ENCODE measurements at places on chromosomes 16 and 17.

GRCh38 chr16:21611198-21611555, 11.8 kb downstream of the METTL9 start:
- DNase-seq: no peak

GRCh38 chr17:72724267-72724666, 368.2 kb downstream of the SLC39A11 start:
- no peak for DNase-seq

- DNase-seq: no peak
Measured at GRCh38 chr16:11233727-11234376, 22.2 kb downstream of the SOCS1 start.

DNA sequence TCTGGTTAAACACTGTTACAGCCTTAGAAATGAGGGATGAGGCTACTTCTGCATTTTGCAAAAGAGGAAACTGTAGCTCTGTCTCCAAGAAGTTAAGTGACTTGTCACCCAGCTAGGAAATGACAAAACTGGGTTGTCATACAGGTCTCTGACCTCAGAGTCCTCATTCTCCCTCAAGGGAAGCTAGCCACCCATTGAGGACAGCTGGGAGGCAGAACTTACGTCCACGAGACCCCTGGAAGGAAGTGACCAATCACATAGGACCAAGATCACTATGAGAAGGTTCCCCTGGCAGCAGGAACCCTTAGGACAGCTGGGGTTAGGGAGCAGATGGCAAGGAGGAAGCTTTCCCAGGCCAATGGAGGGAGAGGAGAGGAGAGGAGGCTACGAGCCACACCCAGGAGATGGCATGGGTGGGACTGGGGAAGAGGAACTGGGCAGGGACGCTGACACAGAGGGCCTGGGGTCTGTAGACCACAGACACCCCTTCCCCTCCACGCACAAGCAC, 11.2 kb downstream of the METTL22 start:
- no peak for DNase-seq

GRCh38 chr17:5555254-5555653, 29.1 kb downstream of the NLRP1 start:
- no peak for DNase-seq

All from NCI-H2029 treated with DMSO at 0.1 percent for 48 hours (cell line).